NCI-H526 treated with DMSO at 0.1 percent for 48 hours (cell line): ENCODE measurements at places on chromosomes 5 and 9.

DNA sequence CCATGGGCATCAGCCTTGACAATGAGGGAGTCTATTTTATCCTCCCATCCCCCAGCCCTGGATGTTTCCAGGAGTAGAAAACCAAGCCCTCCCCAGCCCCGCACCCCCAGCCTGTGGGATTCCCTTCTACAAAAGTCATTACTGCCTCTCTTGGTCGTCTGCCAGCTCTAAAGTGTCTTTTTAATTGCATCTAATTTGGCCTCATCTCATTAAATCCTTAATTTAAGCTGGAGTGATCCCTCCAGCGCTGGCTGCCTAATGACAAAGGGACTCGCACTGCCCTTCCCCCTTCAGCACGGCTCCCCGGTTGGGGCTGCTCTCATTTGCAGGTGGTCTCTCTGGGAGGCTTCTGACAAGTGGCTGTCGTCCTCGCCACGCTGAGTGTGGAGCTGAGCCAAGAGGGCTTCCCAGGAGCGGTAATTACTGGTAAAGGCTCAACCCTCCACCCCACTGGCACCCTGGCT, 107.9 kb upstream of the ALDH1B1 start:
- no peak for DNase-seq

DNA sequence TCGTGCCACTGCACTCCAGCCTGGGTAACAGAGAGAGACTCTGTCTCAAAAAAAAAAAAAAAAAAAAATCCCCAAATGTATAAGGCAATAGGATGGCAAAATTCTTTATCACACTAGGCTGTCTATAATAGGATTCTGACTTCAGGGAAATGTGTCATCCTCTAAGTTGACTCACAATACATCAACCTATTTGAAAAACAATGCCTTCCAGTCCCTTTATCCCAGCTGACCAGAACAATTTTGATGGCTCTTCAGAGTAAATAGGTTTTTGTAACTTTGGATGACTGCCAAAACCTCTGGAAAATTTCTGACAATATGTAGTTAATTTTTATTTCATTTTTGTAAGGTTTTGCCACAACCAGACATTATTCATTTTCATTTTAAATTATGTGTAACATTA, 184.1 kb downstream of the CCDC192 start:
- no peak for DNase-seq

- DNase-seq = no peak
Measured at GRCh38 chr5:157543825-157544622, 31.6 kb downstream of the ADAM19 start.

DNA sequence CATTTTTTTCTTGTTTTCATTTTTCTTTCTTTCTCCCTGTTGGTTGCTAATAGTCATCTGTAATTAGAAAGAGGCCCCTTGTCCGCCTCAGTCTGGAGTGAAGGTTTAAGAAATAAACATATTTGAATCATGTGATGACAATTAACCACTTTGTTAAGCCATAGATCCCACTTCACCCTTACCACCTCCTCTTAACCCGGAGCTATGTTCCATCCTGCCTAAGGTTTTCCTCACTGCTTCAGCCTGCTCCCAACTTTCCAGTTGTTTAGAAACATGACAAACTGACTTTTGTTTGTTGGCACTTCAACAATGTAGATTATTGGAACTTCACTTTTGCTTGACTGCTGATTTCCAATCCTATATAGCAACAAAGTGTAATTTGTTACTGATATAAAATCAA, 37.4 kb upstream of the SSBP2 start:
- DNase-seq = no peak

- DNase-seq = no peak
Measured at GRCh38 chr5:140345919-140346347, 470 bp downstream of the HBEGF start.

- DNase-seq = no peak
Measured at GRCh38 chr5:160484678-160485077, 63.0 kb downstream of the PTTG1 start.

GRCh38 chr5:89996890-89997289, 412.7 kb downstream of the CETN3 start:
- no peak for DNase-seq

DNA sequence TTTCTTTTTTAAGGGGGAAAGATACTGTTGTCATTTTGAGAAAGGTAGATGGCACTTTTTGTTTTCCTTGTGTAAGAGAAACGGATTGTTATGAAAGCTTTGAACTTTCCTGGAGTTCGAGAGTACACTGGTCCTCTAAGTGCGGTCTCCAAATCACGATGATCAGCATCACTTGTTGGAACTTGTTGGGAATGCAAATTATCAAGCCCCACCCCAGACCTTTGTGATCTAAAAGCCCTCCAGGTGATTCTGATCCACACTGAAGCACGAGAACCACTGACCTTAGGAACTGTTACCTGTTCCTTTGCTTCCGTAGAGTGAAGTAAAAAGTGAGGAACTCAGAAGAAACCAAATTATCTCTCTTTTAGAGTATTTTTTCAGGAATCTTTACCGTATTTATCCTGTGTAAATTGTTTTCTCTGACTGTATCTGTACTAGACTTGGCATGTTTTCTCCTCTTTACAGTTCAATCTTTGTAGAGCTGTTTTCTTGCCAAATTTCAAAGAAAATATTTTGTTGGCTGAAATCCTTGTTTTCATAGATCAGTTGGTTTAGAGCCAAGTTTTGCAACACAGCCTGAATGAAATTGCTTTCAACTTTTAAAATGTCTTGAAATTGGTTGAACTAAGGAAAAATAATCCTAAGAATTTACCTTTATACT, 4.0 kb downstream of the MAT2B start:
- peak; percentile 46 for DNase-seq

DNA sequence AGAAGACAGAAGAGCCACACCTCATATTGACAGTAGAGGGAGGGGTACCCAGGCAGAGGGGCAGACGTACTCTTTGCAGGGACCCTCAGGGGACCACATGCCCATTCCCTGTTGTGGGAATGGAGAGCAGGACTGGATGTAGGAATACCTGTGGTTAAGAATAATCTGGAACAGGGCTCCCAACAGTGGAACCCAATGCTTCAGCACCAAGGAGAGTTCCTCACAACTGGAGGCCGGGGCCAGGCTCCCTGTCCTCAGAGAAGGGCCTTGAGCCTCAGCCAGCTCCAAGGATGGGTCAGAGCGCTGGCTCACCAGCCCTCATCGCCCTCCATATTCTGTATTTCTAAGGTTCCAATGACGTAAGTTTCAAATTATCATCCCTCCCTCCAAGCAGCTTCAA, 7.4 kb upstream of the SHC3 start:
- DNase-seq = no peak

- no peak for DNase-seq
Measured at GRCh38 chr5:156191547-156191946, 135.4 kb upstream of the SGCD start.

- no peak for DNase-seq
Measured at GRCh38 chr9:2298217-2298616, 283.1 kb downstream of the SMARCA2 start.

- DNase-seq = peak; percentile 15
Measured at GRCh38 chr5:95620870-95621838, 1.3 kb downstream of the GPR150 start.

- DNase-seq = no peak
Measured at GRCh38 chr5:68217528-68217927, 2.0 kb downstream of the PIK3R1 start.

- DNase-seq = no peak
Measured at GRCh38 chr9:35110327-35110761, 5.3 kb downstream of the ATOSB start.

DNA sequence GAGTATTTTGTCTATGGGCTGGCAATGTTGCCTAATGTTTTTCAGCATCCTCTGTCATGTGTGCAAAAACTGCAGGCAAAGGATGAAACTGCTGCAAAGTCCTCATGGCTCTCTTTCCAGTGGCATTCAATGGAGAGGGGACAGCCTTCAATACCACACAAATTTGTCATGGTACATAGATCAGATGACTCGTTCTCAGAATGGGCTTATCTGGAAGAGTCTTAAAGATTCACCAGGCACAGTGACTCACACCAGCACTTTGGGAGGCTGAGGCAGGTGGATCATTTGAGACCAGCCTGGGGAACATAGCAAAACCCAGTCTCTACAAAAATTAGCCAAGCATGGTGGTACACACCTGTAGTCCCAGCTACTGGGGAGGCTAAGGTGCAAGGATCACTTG, 5.3 kb downstream of the CDKN2AIPNL start:
- no peak for DNase-seq

DNA sequence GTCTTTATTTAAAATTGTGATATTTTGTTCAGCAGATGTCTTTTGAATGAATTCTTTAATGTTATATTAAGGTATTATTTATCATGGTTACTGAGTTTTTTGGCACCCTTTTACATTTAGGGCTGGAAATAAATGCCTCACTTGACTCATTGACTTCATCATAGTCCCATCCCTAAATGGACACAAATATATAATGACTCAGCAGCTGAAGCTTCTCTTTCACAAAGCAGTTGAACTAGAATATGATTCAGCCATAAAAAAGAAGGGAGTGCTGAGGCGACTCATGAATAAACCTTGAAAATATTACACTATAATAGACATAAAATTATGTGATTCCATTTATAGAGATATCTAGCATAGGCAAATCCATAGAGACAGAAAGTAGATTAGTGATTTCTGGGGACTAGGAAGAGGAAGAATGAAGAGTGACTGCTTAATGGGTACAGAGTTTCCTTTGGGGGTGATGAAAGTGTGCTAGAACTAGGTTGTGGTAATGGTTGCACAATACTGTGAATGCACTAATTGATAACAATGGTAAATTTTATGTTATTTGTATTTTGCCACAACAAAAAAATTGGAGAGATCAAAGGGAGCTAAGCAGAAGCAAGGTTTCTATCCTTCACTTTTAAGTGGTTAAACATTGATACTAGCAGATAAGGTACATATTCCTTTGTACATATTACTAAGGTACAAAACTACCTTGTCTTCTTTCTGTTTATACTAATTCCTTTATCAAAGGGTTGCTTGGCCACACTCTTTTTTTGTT, 449.6 kb downstream of the NTRK2 start:
- DNase-seq = no peak

DNA sequence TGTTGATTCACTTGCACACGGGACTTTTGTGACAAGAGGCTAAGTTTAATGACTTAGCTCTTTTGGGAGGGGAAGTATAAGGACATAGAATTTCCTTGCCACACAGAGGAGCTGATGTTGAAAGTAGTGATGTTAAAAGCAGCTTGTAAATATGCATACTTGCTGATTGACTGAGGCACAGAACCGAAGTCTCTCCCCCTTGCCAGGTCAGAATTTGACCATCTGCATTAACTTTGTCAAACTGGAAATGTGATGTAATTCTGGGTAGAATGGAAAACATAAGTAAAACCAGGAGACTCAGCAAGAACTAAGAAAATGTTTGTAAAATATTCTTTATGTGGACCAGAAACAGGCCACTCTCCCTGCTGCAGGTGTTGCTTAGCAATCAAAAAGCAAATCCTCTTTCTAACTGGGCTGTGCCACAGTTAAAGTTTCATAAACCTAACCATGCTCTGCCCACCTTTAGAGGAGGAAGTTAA, 284.2 kb downstream of the NR3C1 start:
- no peak for DNase-seq

- DNase-seq = no peak
Measured at GRCh38 chr9:92525306-92525705, 10.5 kb downstream of the ECM2 start.

DNA sequence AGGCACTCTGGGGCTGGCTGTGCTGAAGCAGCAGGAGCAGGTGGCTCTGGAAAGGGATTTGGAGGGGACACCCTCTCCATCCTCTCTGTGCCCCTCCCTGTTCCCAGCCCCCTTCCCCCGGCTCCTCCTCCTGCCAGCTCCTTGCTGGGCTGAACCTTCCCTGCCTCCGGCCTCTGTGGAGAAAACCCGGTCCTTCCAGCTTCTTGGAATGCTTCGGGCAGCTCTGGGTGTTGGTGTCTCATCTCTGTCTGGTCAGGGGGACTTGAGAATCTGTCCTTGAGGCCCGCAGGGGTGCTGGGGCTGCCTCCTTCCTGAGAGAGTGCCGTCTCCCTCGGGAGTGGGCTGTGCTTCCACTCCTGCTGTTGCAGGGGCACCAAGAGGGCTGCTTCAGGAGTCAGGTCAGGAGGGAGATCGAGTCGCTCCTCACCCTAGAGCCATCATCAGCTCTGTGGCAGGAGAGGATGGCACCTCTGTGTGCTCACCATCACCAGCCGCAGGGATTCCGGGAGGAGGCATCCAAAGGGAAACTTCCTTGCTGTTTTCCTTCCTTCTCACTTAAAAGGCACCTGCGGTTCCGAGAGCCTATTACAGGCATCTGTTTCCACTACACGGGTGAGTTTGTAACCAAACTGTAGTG, 30.6 kb downstream of the NDUFS6 start:
- no peak for DNase-seq

GRCh38 chr5:172944741-172945140, 14.5 kb upstream of the RPL26L1 start:
- DNase-seq = no peak

DNA sequence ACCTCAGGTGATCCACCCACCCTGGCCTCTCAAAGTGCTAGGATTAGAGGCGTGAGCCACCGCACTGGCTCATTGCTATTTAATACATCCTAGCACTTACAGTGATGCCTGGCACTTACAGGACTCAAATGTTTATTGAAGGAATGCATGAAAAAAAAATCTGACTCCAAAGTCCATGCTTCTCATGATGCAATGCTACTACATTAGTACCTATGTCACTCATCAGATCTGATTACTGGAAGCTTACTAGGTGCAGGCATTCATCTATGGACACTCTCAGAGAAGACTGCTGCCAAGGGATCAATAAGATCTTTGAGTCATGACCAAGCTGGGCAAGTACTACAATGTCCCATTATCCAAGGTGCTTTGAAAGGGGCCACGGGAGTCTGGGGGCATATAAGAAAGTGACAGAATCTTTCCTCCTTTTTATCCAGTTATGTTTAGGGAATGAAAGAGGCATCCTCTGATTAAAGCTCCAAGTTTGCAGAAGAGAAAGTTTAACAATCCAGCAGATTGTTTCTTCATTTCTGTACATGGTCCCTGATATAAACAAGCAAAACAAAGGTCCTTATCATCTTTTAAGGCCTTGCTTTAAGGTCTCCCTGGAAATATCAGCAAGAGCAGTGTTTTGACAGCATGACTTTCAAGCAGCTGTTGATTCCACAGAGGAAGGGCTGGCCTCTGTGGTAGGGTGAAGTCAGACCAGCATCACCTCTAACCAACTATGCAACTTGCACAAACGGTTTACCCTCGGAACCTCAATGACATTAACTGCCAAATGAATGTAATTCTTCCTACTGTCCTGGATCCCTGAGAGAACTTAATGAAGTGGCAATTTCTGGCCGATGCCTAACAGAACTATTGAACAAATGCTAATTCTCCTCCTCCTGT, 35.9 kb downstream of the ARPC5L start:
- no peak for DNase-seq

- no peak for DNase-seq
Measured at GRCh38 chr5:105954341-105954740, 1716.4 kb downstream of the EFNA5 start.

- DNase-seq = no peak
Measured at GRCh38 chr5:174324680-174325079, 279.2 kb downstream of the NSG2 start.

GRCh38 chr9:126636983-126637798, 23.5 kb downstream of the LMX1B start:
- no peak for DNase-seq

GRCh38 chr5:33322632-33323031, 118.1 kb upstream of the TARS1 start:
- DNase-seq = no peak

GRCh38 chr5:94810877-94811276, 192.4 kb downstream of the SLF1 start:
- DNase-seq = no peak

- DNase-seq = no peak
Measured at GRCh38 chr5:109291090-109291489, 118.7 kb downstream of the PJA2 start.

- DNase-seq = no peak
Measured at GRCh38 chr5:37448941-37449340, 69.8 kb downstream of the WDR70 start.

- DNase-seq = no peak
Measured at GRCh38 chr5:65539827-65540226, 23.1 kb downstream of the CENPK start.
